Stimulated activated CD8-positive, alpha-beta memory T cell treated with anti-CD3 and anti-CD28 coated beads, Interleukin-4, amount 100 ng/mL, for 4 hours (primary cell): ENCODE measurements at places on chromosomes 5 and 9.

GRCh38 chr5:156409834-156410233, 82.9 kb downstream of the SGCD start:
- no peak for DNase-seq

- no peak for DNase-seq
Observed at GRCh38 chr5:103424026-103424425, 138.6 kb downstream of the NUDT12 start.

- DNase-seq, result no peak
Observed at GRCh38 chr5:169548315-169548714, 35.3 kb upstream of the SPDL1 start.

GRCh38 chr5:56303511-56303910, 70.4 kb upstream of the ANKRD55 start:
- DNase-seq, result no peak

GRCh38 chr5:173780235-173781234, 107.6 kb upstream of the CPEB4 start:
- no peak for DNase-seq

DNA sequence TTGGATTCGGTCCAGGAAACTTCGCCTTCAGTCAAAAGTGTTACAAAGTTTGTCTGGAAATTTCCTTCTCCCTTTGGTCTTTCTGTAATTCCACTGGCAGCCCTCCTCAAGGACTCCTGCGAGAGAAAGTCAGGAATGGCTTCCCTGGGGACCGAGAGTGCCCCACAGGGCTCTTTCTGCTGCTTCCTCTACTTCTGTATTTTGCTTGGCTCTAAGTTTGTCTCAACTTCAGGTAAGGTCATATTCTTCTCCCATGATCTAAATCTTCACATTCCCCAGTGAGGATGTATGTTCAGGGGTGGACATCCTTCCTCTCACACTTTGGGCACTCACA, 10.3 kb upstream of the RIOK2 start:
- DNase-seq, result no peak

DNA sequence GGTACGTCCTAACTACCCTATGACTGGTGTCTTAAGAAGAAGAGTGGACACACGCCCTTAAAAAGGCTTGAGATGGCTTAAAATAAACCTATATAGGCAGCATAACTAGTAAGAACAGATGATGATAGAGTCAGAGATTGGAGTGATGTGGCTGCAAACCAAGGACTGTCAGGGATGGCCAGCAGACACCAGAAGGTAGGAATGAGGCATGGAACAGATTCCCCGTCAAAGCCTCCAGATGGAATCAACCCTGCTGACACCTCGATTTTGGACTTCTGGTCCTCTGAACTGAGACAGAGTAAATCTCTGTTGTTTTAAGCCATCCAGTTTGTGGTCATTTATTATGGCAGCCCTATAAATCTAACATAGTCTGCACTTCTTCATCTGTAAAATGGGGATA, 7.4 kb downstream of the TMOD1 start:
- DNase-seq, result no peak

DNA sequence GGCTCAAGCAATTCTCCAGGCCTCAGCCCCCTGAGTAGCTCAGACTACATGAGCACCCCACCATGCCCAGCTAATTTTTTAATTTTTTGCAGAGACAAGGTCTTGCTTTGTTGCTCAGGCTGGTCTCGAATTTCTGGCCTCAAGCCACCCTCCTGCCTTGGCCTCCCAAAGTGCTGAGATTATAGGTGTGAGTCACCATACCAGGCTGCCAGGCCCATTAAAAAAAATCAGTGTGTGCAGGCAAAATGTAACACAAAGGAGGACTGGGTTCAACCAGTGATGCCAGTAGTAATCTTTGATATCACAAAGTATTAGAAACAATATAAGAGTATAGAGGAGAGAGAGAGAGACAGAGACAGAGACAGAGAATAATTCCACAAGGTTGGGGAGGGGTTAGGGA, 322.7 kb downstream of the MSX2 start:
- DNase-seq, result no peak

DNA sequence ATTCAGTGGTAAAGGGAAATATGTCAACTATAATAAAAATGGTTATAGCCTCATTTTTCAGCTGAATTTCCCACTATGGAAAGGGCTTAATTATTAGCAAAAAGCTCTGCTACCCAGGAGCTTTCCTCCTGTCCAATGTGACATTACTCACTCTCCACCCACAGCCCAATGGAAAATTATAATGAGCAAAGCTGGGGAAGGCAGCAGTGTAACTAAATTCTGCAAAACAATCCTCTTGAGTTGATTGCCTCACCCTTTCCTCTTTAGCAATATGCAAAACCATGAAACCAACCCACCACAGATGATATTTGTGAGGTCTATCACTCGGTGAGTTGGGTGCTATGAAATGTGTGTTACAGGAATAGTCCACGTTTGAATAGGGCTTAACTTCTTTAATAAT, 14.0 kb upstream of the PLPPR1 start:
- DNase-seq, result no peak

DNA sequence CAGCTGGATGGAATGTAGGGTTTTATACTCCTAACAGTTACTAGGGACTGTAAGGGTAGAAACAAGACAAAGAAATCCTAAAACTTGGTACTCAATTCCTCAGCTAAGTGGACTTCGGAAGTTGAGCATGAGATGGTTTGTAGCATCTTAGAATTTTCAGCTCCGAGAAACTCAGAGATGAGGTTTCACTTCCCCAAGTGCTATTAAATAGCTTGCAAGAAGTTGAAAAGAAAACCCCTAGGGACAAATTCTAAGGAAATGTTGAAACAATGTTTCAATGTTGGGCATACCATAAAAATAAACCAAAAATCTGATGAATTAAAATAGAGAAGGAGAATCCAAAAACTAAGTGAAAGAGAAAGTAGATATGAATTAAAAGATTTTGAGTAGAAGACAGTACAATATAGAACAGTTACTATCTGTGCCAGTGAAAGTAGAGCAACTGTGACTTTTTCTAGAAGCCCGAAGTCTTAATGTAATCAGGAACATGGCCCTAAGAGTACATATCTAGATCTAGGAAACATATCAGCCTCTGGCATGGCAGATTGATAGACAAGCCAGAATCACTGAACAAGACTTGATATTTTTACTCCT, 308.6 kb upstream of the RGMB start:
- no peak for DNase-seq

GRCh38 chr9:38017149-38017884, 51.7 kb downstream of the SHB start:
- no peak for DNase-seq

GRCh38 chr9:92404042-92404836, at the start of gene OGN:
OGN (minus strand) TSS chr9:92404578; CDS start chr9:92403407, 1,171 bp downstream.
- no peak for DNase-seq

DNA sequence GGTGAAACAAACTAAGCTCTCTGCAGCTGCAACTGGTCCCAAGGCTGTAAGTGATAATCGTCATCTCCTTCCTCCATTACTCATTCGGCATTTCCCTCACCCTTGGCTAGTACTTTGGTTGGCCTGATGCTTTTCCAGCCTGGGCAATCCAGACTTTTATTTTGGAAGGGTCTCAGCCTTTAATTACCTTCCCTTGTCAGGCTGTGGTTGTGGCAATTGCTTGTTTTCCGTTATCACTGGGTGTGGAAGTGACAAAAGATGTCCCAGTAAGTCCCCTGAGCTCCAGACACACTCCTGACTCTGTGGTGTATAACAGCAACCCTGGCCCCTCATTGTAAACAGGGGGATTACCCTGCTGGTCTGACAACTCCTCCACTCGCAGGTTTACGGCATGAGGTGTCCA, 6.3 kb upstream of the FAF2 start:
- no peak for DNase-seq

DNA sequence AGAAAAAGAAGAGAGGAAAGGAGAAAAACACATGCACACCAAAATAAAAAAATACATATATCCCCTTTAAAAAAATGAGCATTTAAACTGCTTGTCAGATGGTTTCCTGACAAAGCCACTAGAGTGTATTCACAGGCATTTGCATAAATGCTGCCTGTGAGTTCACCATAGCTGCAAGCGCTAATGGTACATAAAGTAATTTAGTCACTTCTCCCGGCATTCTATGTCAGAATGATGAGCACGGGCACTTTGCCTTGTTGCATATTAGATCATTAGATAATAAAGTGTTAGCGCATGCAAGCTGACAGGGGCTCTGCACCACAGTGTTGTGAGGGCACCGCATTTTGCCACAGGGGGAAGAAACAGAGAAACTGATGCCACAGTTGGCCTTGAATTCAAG, 280.6 kb downstream of the EBF1 start:
- DNase-seq, result no peak

GRCh38 chr5:181230551-181230950, 7.5 kb downstream of the TRIM41 start:
- no peak for DNase-seq

DNA sequence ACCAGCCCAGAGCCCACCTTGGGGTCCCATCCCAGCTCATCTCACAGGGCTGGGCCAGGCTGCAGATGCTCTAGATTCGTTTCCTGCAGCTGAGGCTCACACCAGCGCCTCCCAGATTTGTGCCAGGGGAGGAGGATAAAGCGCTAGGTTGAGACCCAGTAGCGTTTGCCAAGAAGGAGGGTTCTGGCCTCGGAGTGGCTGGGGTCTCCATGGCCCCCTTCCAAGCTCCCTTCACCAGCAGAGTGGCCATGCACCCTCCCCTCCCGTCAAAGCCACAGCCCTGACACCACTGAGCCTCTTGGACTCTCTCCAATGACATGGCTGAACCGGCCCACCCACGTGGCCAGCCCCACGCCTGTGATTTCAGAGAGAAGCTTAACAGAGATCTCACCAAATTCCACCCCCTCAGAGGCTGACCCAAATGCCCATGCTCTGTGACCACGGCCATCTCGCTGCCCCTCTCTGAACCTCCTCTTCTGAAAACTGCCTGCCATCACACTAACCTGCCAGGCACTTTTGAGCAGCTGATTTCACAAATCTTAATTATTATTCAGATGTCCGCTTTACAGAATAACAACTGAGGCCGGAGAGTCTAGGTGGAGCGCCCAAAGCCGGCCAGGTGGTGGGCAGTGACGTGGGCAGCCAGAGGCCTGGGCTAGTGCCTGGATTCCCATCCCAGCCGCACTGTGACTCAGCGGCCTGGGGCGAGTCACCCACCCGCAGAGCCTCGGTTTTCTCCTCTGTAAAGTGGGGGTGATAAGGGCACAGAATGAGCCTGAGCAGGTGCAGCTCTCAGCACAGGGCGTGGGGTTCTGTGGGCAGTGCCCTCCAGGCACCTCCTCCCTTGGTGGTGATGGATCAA, 155.7 kb downstream of the C9orf50 start:
- DNase-seq, result no peak

DNA sequence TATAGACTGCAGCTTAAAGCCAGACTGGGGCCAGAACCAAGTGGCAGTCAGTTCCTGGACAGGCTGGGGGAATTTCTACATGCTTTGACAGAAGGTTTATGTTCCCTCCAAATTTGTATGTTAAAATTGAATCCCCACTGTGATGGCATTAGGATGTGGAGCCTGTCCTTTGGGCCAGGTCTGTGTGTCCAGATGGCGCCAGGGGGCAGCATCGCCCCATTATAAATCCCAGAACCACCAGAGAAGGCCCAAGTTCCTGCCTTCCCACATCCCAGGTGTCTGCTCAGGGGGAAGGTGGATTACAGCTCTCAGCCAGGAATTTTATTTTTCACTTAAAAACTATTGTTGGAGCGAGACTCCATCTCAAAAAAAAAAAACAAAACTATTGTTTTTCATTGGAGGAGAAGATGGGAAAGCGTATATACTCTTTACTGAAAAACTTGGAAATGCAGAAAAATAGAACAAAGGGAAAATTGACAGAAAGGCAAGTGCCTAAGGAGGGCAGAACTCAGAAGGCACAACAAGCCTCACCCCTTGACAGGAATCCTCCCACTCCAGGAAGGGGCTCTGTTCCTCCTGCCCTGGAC, 5.0 kb downstream of the IL3 start:
- DNase-seq, result no peak

DNA sequence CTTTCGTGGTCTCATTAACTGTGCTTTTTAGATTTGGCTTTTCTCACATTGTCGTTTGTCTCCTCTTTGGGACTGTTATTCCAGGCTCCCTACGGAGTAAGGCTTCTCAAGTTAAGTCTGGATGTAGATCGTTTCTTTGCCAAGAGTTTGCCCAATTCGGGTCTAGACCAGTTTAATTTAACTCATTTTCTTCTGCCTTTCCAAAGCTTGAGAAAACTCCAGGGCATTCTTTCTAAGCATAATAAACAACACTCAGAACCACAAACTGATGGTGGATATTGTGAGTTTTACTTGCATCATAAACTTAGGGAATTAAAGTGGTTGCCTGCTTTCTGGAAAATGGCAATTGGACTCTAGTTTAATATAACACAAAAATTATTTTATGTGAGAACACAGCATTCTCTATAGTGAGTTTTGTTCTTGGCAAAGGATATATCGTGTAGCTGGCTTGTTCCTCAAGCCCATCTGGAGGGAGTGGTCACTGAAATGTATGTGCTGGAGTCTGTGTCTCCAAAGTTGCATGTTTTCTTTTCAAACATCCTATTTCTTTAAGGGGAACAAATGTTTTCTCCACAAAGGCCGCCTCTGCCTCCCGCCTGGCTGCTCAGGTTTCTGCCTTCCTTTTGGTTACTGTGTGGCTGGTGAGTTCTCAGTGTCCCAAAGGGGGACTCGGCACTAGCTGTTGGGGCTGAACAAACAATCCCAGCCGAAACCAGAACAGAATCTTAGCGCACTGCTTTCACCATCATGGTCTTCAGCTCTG, 211.3 kb upstream of the FBN2 start:
- DNase-seq, result no peak

DNA sequence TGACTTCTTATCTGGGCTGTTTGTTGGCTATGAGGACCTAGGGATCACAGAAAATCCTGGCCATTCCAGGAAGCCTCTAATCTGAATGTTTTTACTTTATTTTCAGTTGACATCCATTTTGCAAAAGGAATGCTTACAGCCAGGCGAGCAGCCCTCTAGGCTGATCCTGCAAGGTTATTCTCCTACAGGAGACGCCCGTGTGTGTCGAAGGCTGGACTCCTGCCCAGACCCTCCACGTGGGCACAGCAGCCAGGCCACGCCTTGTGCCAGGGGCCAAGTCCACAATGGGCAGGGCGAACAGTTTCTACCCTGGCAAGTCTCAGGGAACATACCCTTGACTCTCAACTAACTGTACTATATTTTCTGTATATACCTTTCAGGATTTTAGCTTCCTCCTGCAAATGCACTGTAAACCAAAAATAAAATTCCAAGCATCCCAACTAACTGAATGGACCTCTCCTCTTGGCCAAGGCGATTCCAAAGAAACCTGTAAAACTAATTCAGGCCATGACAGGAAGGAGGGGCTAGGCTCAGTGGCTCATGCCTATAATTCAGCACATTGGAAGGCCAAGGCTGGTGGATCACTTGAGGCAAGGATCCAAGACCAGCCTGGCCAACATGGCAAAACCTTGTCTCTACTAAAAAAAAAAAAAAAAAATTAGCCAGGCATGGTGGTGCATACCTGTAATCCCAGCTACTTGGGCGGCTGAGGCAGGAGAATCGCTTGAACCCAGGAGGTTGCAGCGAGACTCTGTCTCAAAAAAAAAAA, 5.7 kb downstream of the CMBL start:
- no peak for DNase-seq

- no peak for DNase-seq
Observed at GRCh38 chr5:145946112-145946861, 9.9 kb downstream of the SH3RF2 start.
